Bronchial epithelial cell (primary cell): ENCODE measurements at places on chromosomes 7 and 10. TPM values are rescaled to one million over a fixed set of nuclear protein-coding genes. Genes with fewer than 3 reads are reported as not detected.

GRCh38 chr7:28318101-28318762 lies 94.1 kb upstream of the CREB5 start:
- peak; percentile 9 for DNase-seq

GPC2 gene
- 1.0 and 1.3 TPM in 2 replicates for total RNA-seq

CALML5 gene
- total RNA-seq = 0.79 and 4.4 TPM in 2 replicates

DNA sequence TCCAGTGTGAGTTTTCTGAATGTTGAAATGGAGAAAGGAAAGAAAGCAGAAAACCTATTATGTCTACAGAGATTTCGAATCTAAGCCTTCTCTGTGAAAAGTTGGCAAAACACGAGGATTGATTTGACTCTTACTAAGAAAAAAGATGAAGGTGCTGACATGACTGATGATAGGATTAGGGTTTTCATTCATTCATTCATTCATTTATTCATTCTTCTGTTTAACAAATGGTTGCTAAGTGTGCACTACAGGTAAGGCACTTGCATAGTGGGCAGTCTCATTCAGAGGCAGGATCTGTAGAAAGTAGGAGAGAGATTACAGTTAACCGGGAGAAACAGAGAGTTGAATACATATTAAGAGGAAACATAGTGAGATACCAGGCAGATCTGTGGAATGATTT lies 137.1 kb downstream of the ZNF365 start:
- DNase-seq = no peak

GRCh38 chr7:38659931-38660330 lies 28.8 kb upstream of the AMPH start:
- no peak for DNase-seq

GRCh38 chr10:59655309-59655708 lies 54.3 kb downstream of the SLC16A9 start:
- DNase-seq = peak; percentile 21

CHAT gene
- total RNA-seq = not detected in 2 replicates

- DNase-seq = no peak
Measured at GRCh38 chr7:102099474-102099873, 187.2 kb upstream of the SH2B2 start.

- DNase-seq = peak; percentile 96
Measured at GRCh38 chr7:129831424-129832058, 121.2 kb downstream of the UBE2H start.

DNA sequence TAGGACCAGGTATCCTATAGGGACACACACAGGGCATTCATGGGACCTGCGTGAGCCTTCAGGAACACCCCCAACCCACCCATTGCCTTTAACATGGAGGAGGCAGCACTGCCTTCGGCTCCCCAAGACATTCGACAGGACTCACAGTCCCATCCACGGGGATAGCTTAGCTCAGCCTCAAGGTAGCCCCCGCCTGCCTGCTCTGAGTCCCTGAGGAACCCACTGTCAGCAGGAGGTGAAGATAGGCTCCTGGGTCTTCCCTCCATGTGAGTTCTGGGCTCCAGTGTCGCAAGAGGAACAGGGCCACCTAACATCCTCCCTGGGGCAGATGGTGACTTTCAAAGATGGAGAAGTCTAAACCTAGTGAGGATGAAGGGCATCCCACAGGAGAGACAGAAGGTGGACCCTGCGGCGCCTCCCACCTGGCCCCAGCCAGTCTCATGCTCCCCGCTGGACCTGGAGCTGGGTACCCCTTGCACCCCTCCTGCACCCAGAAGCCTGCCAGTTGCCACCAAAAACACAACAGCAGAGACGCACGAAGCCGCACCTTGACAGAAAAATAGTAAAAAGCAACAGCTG lies 4.9 kb upstream of the ADIRF start:
- DNase-seq = no peak

DNA sequence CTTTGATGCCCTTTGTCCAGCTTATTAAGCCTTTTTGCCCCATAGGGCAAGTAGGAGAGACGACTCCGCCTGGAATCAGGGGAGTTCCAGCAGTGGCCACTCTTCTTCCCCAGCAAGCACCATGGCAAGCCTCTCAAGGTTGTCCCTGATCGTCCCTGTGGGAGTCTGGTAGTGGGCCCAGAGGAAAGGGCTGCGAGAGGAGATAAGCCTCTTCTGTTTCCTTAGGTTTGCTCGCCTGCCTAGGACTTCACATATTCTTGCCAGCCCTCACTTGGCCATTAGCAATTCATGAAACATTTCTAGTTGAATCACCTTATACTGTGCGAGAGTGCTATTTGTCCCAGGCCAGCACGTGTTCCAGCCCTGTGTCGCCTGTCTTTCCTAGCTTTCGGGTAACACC lies 47.8 kb upstream of the CPN1 start:
- DNase-seq = no peak

CDK6 gene
- total RNA-seq = 52.9 and 68.0 TPM in 2 replicates

GRCh38 chr10:36675458-36675880 lies 449.9 kb upstream of the ANKRD30A start:
- DNase-seq = peak; percentile 31

UFSP1 gene
- total RNA-seq = 4.2 and 4.7 TPM in 2 replicates

DNA sequence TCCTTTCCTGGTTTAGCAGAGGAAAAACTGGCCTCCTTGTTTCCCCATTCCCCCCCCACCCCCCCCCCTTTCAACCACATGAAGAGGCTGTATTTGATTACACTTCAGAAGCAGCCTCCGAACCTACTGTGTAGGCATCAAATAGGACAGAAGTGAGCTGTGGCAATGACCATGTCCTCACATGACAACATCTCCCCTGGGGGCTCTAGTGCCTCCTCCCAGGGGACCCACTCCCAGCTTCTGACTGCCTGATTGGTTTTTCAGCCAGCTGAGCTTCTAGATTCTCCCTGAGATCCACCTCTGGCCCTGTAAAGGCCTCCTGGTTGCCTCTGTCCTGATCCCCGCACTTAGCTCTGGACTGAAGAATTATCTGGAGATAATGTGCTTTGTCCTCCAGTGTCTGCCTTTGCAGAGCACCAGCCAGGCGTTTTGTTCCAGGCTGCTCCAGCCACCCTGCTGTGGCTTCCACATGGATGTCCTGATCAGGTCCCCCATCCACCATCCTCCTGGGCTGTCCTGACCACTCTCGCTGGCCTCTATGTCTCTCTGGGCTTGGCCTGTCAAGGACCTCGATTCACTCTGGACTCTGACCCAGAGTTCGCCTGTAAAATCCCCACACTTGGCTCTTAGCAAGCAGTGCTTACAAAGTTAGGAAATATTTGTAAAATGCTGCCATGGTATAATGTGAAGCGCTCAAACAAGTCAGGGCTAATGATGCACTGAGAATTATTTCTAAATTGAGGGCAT lies 42.4 kb upstream of the TOMM7 start:
- DNase-seq = no peak

DNA sequence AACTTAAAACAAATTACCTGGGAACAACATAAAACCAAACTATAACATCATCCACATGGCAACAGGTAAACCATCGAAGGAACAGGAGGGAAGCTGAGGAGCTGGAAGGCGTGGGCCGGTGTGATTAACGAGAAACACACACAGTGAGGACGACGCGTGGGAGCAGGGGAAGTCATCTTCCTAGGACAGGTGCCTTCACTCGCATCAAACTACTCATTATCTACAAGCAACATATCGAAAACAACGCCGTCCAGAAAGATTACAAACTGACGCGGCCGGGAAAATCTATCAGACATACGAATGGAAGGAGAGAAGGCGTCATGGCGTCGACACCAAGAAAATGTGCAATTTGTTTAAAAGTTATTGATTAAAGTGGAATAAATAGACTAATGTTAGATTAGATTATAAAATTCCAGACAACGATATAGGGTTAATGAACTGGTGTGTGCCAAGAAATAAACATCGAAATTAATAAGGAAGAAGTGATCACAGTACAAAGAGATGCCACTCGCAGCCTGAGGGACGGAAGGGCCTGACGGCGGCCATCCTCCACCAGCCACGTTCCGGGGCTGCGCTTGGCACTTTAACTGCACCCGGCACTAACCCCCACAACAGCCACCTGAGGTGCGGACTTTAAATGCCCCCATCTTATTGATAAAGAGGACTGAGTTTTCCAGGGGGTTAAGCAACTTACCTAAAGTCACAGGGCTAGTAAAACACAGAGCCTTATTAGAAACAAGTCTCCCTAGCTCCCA lies 581.7 kb downstream of the DNAJB6 start:
- DNase-seq = no peak

DNA sequence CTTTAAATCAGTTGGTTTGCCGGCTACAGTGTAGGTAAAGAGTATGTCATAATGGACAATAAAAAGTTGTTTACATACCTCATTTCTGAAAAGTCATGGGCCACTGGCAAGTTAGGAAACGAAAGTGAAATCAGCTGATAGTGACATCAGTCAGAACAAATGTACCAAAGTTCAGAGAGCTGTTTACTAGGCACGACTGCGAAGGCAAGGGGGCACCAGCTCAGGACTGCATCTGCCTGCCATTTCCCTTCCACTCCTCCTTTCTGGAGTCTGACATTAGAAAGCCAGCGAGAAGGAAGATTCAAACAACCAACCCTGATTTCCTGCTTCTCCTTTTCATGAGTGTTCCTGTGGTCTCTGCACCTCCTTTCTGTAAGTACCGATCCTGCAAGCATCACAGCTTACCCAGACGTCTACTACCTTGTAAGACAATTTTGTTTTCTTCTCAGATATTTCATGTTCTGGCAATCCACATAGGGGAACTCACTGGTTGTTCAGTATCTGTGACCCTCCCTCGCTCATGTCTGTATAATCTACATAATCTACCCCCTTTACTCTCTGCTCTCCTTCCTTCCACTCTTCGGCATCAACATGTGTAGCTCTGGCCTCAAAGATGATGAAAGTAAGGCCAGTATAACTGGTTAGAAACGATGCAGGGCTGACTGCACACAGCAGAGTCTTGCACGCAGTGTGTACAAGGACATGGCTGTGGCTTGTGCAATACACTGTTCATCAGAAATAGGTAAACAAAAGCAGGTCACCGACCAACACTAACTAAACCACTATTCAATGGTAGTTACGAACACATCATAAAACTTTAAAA lies at the start of gene TMEM140:
TMEM140 (plus strand) TSS at position 174 of the 823 bp plus-strand sequence. CDS start 16,370 bp downstream, outside the sequence.
- peak; percentile 67 for DNase-seq

- no peak for DNase-seq
Measured at GRCh38 chr10:124184208-124184830, 90.9 kb upstream of the CHST15 start.

TMEM168 gene
- 40.3 and 63.9 TPM in 2 replicates for total RNA-seq

DNA sequence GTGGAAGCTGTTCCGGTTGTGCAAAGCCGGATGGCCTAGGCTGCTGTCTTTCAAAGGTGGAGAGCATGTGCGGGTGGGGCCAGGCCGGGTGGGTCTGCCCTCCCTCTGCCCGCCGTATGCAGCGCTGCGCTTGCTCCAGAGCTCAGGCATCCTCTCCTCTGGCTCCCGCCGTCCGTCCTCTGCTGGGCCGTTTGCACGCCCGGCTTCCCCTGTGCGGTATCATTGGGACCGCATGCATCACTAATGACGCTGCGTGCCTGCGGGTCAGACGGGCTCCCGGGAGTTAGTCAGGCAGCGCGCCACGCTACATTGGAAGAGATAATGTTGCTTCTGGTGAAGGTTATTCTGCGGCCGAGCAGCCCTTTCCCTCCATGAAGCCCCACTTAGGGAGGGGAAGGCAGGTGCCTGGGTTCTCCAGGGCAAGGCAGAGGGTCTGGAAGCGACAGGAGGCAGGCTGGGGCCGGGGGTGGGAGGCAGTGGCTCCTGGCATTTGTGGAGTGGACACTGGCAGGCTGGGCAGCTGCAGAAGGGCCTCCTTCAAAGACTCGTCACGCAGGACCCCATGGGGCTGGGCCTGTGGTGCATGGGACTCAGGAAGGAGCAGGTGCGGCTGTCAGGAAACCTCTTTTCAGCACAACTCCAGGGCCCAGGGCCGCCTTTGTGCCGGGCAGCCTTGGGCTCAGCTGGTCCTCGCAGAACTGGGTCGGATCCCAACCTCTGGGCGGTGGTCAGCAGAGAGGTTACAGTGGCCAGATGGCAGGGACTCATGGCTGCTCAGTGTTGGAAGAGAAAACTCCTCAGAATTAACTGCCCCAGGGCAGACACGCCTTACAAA lies 318.5 kb downstream of the WDR37 start:
- no peak for DNase-seq

PON1 gene
- not detected in 2 replicates for total RNA-seq

- DNase-seq = no peak
Measured at GRCh38 chr10:804191-804781, 114.8 kb upstream of the DIP2C start.

GRCh38 chr7:100127866-100128636 lies 1.3 kb downstream of the MBLAC1 start:
- no peak for DNase-seq

DNA sequence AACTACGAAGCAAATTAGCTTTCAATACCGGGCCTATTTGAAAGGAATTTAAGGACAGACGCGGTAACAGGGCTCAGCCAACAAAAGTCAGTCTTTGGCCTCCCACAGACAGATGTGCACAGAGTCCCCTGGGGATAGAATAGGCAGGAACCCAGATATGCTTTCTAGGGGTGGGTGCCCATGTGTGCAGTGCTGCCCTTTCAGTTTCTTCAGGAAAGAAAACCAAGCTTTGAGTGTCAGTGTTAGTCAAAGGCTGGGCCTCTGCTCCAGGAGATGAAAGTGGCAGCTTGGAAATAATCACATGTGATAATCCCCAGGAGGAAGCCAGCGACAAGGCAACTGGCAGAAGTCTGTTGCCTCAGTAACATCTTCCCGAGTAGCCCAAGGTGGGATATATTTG lies 43.8 kb upstream of the CSTF2T start:
- DNase-seq = no peak

DNA sequence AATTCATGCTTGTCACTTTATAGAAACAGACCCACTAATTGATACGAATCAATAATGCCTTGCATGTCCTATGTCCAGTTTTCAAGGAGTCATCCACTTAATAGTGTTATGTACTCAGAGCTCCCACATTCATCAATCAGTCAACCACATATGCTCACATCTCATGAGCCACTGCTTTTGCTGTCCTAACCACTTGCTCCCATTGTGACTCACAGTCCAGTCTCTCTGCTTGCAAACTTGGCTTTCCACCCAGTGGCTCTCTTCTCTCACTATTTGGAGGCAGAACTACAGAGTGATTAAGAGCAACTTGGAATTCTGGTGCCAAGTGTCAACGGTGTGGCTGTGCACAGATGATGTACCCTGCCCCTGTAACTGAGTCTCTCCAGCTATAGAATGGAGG lies 166.0 kb downstream of the SNX13 start:
- peak; percentile 81 for DNase-seq

COL28A1 gene
- not detected in 2 replicates for total RNA-seq

ABCA13 gene
- 0.79 and 1.2 TPM in 2 replicates for total RNA-seq

PITX3 gene
- not detected in 2 replicates for total RNA-seq

DNA sequence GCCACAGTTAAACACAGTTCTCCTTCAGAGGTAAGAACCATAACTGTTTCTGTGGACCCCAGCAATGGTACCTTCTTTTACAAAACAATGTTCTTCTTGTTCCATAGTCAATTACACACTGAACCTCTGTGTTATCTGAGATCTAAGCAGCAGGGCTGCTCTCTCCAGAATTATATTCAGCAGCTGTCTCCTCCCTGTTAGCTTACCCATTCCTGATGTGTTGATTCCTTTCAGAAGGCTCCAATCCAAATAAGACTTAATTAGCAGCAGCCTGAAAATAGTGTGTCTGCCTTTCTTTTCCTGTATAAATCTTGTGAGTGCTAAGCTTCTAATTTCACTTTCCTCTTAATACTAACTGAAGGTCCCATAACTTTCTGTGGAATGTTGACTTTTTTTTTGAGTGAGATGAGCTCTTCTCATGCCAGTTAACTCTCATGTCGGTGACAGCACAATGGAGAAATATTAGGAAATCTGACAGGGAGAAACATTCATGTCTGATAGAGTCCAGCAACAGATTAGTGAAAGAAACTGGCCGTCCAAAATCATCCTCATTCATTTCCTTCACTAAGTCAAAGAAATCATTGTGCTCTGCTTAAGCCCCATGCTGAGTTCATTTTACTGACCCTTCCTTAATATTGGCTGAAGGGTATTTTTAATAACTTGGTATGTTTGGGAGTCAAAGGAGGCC lies 226.5 kb downstream of the PRKG1 start:
- DNase-seq = no peak
